ENCODE measurements at places on chromosomes 1 and 21.

DNA sequence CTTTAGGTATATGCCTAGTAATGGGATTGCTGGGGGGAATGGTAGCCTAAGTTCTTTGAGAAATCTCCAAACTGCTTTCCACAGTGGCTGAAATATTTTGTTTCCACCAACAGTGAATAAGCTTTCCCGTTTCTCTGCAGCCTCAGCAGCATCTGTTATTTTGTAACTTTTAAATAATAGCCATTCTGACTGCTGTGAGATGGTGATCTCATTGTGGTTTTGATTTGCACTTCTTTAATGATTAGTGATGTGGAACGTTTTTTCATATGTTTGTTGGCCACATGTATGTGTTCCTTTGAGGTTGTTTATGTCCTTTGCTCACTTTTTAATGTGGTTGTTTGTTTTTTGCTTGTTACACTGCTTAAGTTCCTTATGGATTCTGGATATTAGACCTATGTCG is 237.4 kb downstream of the CENPF start:
- no peak for DNase-seq

GRCh38 chr1:25948641-25949040 is 42.4 kb upstream of the STMN1 start:
- no peak for DNase-seq

GRCh38 chr1:110250008-110250407 is 39.9 kb downstream of the KCNC4 start:
- no peak for DNase-seq

- DNase-seq = no peak
These were observed 32.4 kb downstream of the PRMT2 start for GRCh38 chr21:46667741-46668380.

GRCh38 chr1:51861669-51862068 is 16.9 kb downstream of the NRDC start:
- no peak for DNase-seq

- no peak for DNase-seq
These were observed 32.7 kb upstream of the ANGPTL7 start for GRCh38 chr1:11156441-11156840.

Data from inflammatory macrophage treated with lipopolysaccharide for 1 hour (primary cell).